Skeletal muscle cell (primary cell): ENCODE measurements at places on chromosomes 2 and 18.

- no peak for DNase-seq
Measured at GRCh38 chr18:7725897-7726296, 158.8 kb downstream of the PTPRM start.

DNA sequence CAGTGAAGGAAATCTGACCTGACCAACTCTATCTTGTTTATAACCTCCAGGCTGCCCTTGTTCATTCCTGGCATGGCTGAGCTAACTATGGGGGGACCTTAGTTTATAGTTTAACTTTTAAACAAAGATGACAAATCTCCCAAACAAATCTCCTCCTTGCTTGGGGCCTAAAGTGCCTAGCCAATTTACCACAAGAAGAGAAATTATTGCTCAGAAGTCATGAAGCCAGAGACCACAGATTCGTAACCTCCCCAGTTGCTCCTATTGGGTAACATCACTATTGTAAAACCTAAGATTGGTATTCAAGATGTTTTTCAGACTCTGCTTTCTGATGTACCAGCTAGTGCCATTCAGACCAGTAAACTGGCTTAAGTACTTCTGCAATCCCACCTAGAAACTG lies 649.4 kb upstream of the SLC8A1 start:
- DNase-seq = no peak

DNA sequence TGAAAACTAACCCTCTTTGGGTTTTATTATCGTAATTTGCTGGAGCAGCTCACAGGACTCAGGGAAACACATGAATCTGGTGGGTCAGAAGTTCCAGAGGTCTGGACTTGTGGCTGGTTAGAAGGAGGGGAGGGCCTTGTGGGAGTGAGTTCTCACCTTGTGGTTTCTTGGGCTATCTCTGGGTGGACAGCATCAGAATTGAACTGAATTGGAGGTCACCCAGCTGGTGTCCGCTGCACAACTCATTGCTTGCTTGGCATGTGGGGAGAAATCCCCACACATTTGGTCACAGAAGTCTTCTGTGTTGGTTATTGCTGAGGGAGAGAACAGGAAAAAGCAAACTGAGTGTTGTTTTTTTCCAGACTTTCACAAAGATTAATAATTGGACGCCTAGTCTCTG lies 27.5 kb downstream of the ZNF892 start:
- no peak for DNase-seq

DNA sequence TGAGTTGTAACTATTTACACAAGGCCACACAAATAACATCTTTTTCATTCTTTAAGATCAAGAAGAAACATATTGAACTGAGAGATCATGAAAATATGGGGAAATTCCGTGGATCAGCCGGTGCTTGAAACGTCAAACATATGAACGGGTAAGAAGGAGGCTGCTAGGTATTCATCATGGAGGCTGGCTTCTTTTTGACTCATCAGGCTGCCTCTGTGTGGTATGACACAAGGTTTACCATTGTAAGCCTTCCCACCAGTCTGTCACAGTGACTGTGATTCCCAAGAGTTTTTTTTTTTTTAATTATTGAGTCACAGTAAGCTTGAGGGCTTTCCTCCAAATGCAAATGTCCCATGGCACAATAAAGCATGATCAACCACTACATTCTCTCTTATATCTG lies 506.9 kb downstream of the BCL11A start:
- DNase-seq = no peak

DNA sequence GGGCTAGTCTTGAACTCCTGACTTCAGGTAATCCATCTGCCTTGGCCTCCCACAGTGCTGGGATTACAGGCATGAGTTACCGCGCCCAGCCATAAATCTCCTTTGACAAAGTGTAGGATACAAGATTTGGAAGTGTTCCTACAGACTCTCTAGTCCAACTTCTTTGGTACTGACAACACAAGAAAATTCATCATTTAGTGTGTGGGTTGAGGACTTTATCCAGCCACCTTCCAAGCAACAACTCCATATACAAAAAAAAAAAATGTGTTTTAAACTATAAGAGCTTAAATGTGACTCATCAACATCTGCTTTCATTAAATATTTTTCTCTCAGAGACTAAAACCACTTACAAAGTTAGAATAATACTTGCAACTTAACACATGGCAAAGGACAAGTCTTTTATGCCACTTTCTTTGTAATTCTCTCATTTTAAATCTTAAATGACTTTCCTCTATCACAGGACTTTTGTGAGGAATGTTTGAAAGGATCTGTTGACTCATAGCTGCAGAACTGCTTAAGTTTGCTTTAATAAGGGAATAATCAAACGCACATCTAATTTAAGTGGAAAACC lies 46.2 kb upstream of the ITGAV start:
- no peak for DNase-seq

DNA sequence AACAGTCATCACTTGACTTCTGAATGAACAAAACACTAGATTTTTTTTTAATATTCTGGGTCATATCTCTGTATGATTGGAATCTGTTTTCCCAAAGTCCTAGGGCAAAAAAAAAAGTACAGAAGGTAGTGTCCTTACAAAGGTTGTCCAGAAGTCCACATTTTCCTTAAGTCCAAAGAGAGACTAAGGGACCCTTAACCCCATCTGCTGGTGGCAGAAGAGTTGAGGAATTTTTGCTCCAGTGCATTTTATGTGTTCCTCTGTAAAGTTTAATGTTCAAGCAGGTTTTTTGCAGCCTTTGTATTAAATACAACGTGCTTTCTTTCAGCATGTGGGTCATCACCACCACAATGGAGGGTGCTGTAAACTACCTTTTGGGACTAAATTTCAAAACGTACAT lies 215.9 kb downstream of the SP3 start:
- no peak for DNase-seq

GRCh38 chr2:16238786-16239185 lies 298.4 kb downstream of the MYCN start:
- DNase-seq = no peak

DNA sequence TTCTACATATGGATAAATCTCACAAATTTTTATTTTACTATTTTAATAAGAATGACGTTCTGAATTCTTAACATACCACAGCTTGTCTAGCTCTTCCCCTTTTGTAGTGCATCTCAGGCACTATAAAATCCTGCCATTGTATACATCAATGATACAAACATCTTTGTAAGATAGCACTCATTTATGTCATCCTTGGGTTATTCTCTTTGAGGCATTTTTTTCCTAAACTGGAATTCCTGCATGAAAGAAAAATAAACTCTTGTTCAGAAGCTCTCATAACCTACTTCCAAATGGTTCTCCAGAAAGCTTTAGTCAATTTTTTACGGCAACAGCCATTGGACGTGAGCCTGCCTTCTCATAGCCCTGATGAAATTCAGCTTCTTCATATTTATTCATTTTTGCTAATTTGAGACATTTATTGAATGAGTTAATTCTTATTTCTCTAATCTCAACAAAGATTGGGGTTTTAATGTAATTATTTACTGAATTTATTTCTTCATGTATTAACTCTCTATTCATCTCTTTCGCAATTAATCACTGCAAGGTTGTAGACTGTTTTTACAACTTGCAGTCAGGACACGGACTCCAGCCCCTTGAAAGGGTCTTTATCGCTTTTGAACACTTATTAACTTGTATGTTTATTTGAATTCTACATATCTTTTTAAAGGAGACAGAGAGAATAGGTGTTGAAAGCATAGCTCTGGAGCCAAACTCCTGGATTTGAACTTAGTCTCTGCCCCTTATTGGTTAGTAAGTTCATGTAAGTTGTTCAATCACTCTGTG lies 57.6 kb upstream of the PARD3B start:
- no peak for DNase-seq

- peak; percentile 29 for DNase-seq
Measured at GRCh38 chr2:124163840-124164239, 138.8 kb downstream of the CNTNAP5 start.
